ENCODE measurements at places on chromosomes 1 and 21. TPM values are rescaled to one million over a fixed set of nuclear protein-coding genes. Genes with fewer than 3 reads are reported as not detected.
A peak's percentile ranks its signal among the peaks of the same experiment; 100 is the strongest.

The SMPDL3B gene
- total RNA-seq: 0.38 TPM

GRCh38 chr1:54853096-54853792 is 33.8 kb downstream of the DHCR24 start:
- H3K27me3 ChIP-seq: no peaks in the 10 kb centered on the region
- H3K36me3 ChIP-seq: peaks cover 53% of the 10 kb centered on the region
- no peaks in the 10 kb centered on the region for H3K4me1 ChIP-seq
- no peak overlapping the region for H3K27ac ChIP-seq

- H3K4me3 ChIP-seq: no peak overlapping the region
- no peaks in the 10 kb centered on the region for H3K36me3 ChIP-seq
Measured at GRCh38 chr1:59892841-59893811, 33.4 kb downstream of the CYP2J2 start.

- H3K27me3 ChIP-seq: no peaks in the 10 kb centered on the region
- peak overlapping the region; percentile 12 for H3K27ac ChIP-seq
- no peak for DNase-seq
- peaks cover 59% of the 10 kb centered on the region for H3K4me1 ChIP-seq
- peaks cover 2% of the 10 kb centered on the region for H3K36me3 ChIP-seq
- no peak overlapping the region for H3K4me3 ChIP-seq
Measured at GRCh38 chr1:8476006-8476405, 158.1 kb downstream of the SLC45A1 start.

DNA sequence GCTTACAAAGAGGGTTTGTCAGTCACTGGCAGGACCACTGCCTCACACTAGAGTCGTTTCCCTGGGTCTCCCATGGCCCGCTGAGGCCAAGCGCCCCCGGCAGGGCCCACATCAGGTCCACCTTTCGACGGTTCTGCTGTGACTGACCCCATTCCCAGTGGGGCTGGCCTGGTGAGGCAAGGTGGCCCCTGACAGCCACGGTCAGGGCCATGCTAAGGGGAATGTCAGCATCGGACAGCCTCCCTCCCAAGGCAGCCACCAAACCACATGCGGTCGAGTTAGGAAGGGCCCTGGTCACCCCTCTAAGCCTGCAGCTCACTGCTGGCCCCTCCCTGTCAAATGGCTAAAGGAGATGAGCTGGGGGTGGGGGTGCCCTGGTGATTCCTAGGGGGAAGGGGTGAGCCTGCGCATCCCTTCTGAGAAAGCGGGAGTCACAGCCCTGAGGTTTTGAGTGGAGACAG is 2.9 kb upstream of the KIF17 start:
- peaks cover 23% of the 10 kb centered on the region for H3K27me3 ChIP-seq
- H3K4me1 ChIP-seq: no peaks in the 10 kb centered on the region
- no peak for DNase-seq
- no peak overlapping the region for H3K4me3 ChIP-seq
- no peaks in the 10 kb centered on the region for H3K36me3 ChIP-seq

The HUNK gene
- total RNA-seq: 0.27 TPM

DNA sequence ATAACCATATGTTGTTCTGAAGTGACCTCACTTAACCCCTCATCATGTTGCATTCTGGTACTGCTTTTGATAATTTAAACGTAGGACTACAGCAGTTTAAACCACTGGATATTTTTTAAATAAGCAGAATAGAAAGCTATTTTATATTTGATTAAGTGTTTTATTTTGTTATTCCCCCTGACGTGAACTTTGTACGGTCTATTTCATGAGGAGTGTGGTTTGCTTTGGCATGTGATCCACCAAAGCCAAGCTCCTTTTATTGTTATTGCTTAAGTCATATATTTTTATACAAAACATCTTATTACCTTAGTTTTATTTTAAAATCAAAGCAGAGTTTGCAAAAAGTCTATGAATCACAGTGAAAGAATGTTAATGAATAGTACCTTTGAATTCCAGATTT is 101.4 kb upstream of the L1TD1 start:
- H3K27me3 ChIP-seq: no peaks in the 10 kb centered on the region
- no peak for DNase-seq
- H3K4me3 ChIP-seq: no peak overlapping the region
- peaks cover 11% of the 10 kb centered on the region for H3K36me3 ChIP-seq
- H3K4me1 ChIP-seq: no peaks in the 10 kb centered on the region
- no peak overlapping the region for H3K27ac ChIP-seq

Data from activated CD8-positive, alpha-beta T cell treated with anti-CD3 and anti-CD28 coated beads for 36 hours (primary cell).